ENCODE measurements at places on chromosomes 3 and 15. TPM values are rescaled to one million over a fixed set of nuclear protein-coding genes. Genes with fewer than 3 reads are reported as not detected.

GATA2 gene
- not detected for total RNA-seq

MORC1 gene
- total RNA-seq: not detected

CIB2 gene
- total RNA-seq: 1.1 TPM

TRAIP gene
- total RNA-seq: 9.2 TPM

IQCF5 gene
- total RNA-seq: not detected

STAC gene
- not detected for total RNA-seq

ACKR4 gene
- total RNA-seq: 7.4 TPM
